Aorta (tissue), 5 donors: ENCODE measurements at places on chromosomes 2 and 18. TPM values are rescaled to one million over a fixed set of nuclear protein-coding genes. Genes with fewer than 3 reads are reported as not detected.

DNA sequence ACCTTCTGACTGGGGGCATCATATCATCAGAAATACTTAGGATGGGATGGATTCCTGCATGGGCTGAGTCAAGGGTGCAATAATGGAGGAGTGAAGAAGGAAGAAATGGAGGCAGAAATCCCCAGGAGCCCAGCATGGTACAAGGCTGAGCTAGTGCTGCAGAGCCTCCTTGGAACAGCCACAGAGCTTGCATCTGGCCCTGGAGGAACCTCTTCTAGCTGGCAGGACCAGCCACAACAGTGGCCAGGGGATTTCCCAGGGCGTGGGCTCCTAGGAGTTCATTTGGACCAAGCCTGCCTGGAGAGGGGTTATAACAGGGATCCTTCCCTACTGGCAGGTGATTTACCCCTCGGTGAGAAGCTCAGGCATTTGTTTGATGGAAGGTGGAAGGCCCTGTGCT is 4.7 kb upstream of the IL37 start:
- no peak for DNase-seq

MC2R gene
- not detected for total RNA-seq

GRCh38 chr18:65547046-65547445 is 203.8 kb upstream of the CDH7 start:
- DNase-seq: no peak

ASB18 gene
- total RNA-seq: not detected

GRCh38 chr2:102297891-102298290 is 13.5 kb upstream of the IL1RL1 start:
- DNase-seq: no peak

DNA sequence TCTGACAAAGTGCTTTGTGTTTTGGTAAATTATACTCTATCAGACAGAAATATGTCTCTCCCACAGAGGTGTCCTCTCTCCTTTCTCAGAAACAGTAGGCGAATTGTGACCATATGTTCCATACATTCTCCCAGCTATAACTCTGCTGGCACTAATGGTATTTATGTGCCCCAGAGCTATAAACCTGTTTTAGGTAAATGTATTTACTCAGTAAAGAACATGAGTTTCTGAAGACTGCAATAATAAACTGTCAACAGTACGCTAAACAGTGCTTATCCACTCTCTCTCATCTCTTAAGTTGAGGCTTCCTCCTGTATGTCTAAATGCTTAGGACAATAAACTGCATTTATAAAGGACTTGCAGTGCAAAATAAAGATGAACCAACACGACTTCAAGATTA is 58.5 kb downstream of the ITGA4 start:
- no peak for DNase-seq

- no peak for DNase-seq
Measured at GRCh38 chr2:75224636-75225094, 25.3 kb upstream of the TACR1 start.

- no peak for DNase-seq
Measured at GRCh38 chr2:236157366-236157765, 10.8 kb downstream of the GBX2 start.
